Epithelial cell of esophagus (primary cell): ENCODE measurements at places on chromosomes 5 and 9.

- DNase-seq: no peak
Measured at GRCh38 chr5:34045023-34045422, 2.0 kb upstream of the C1QTNF3 start.

DNA sequence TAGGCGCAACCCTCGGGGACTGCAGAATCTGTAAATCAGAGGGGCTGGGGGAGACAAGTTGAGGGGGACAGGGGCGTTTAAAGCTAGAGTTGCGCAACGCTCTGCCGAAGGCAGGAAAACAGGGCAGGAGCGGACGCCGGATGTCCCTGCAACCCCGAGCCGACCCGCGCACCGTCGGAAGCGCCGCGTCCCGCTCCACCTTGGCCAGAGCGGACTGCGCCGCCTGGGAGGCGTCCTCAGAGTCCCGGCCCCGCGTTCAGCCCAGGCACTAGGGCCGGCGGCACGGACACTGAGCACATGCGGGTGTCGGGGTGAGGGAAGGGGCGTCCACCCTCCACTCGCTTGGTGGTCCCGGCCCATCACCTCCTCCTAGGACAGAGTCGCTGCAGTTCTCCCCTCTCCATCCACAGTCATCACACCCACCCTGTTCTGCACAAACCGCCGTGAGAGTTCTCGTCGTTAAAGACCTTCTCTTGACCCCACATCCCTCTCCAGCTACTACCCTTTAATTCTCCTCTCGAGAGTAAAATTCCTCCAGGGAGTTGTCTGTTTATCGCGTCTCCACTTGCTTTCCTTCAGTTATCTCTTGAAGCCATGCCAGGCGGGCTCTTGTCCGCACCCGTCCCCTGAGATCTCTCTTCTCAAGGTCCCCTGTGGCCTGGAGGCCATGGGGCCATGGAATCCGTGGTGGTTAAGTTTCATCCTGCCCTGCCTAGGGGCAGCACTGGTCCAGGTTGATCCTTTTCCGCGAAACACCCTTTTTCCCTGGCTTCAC lies 796 bp upstream of the PDLIM7 start:
- peak; percentile 29 for DNase-seq

GRCh38 chr9:16830806-16831205 lies 39.7 kb downstream of the BNC2 start:
- DNase-seq: no peak

DNA sequence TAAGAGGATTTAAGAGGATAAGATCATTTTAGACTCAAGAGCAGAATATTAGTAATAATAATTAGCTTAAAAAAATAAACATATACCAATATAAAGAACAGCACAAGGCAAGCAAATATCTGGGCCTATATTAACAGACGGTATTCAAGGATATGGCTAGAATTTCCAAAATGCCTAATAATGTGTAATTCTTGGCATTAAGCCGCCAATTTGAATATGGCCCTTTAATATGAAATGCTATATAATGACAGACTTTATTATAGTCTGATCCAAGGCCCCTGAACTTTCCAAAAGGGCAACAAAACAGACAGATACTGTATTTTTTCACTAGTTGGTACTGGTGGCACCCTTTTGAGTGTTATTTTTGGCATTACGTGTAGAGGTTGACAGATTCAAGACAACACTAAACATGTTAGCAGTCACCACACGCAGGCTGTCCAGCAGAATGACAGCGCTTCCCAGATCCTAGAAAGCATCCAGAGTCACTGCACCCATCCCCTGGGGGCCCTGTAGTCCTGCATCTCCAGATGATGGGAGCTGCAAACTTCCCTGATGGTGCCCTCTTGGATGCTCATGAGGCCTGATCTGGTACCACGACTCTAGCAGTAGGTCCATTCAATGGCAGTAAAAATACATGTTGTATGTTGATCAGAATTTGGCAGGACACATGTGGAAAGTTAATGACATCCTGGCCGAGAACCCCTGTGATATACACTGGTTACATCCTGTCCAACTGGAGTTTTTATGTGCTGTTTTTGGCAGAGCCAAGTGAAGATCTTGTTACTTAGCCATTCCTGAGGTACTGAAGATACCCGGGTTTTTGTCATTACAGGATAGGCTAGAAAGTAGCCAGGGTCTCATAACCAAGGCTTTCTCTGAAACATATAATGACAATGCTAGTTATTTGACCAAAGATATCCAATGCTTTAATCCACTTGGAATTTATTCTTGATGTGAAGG lies 1.7 kb upstream of the ABL1 start:
- DNase-seq: no peak

- peak; percentile 12 for DNase-seq
Measured at GRCh38 chr9:129964901-129965734, 77.9 kb downstream of the FNBP1 start.

DNA sequence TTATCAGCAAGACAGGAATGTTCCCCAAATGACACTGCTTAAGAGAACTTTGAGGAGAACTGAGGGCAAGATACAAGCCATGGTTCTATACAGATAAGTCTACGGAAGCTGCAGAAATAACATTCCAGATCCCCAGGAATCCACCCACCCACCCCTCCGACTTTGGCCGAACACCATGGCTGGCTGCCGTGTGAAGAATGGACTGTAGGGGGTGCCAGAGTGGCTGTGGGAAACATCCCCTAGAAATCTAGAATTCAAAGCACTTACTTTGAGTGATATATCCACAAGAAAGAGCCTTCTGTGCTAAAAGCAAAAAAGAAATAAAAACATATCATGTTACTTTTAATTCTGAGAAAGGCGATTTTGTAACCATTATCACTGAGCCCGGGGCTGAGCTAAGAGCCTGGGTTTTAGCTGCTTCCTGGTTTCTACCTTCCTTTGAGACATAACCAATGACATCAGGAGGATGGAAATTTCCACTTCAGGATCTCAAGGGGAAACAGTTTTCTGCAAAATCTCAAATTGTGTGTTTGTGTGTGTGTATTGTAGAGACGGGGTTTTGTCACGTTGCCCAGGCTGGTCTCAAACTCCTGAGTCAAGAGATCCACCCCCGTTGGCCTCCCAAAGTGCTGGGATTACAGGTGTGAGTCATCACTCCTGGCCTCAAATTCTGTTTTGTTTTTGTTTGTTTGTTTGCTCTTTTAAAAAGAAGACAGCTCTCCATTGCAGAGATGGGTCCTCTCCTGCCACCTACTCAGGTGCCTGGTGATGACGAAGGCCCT lies 36.4 kb downstream of the GGTA1 start:
- peak; percentile 14 for DNase-seq

- DNase-seq: no peak
Measured at GRCh38 chr9:76426807-76427419, 32.1 kb upstream of the GCNT1 start.
